Fibroblast of skin of back (primary cell): ENCODE measurements at places on chromosomes 16 and 17.

DNA sequence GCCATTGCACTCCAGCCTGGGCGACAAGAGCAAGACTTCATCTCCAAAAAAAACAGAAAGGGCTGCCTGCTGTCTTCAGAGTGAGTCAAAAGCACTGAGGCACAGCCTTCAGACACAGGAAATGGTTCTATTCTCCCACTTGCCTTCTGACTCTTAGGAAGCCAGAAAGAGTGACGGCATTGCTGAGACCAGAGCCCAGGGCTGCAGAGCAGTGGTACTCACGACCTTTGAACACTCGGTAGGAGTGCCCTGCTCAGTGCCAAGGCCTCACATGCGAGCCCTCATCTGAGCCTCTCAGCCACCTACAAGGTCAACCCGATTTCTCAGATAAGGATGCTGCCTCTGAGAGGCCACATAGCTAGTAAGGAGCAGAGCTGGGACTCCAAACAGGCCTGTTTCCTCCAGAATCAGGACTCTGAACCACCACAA lies 3.5 kb upstream of the ITGAE start:
- no peak for DNase-seq

GRCh38 chr17:49168706-49169105 lies 36.1 kb downstream of the B4GALNT2 start:
- no peak for DNase-seq

DNA sequence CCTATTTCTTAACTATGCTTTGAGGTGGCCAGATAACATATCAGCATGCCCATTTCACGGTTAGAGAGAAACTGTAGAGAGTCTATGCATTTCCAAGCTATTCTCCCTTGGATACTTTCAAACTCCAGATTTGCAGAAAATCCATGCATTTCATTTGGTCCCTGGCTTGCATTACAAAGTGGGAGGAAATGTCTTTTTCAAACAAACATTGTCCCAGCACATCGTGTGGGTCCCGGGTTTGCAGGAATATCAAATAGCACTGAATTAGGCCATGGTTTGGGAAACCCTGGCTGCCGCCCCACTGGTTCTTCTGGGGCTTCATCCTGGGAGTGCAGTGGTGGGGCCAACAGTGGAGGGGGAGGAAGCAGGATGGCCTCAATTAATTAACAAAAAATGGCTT lies 171.9 kb downstream of the IRX5 start:
- no peak for DNase-seq

- DNase-seq: no peak
Observed at GRCh38 chr16:55333684-55334083, 9.7 kb downstream of the IRX6 start.

DNA sequence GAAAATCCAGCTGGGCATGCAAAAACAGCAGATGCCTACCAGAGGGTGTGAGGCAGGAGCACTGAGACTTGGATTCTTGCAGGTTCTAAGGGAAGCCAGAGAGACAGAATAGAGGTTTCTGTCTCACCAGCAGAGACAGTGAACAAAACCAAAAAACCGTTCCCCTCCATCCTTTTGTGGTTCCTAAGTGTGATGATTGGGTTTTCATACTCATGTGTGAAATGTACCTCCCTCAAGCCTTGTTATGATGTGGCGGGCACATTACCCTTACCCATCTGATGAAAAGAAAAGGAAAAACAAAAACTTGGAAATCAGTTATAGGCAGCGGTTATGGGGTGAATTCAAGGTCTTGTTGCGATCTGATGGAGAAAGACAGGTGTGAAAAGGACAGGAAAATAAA lies 172.6 kb upstream of the CDH13 start:
- no peak for DNase-seq

DNA sequence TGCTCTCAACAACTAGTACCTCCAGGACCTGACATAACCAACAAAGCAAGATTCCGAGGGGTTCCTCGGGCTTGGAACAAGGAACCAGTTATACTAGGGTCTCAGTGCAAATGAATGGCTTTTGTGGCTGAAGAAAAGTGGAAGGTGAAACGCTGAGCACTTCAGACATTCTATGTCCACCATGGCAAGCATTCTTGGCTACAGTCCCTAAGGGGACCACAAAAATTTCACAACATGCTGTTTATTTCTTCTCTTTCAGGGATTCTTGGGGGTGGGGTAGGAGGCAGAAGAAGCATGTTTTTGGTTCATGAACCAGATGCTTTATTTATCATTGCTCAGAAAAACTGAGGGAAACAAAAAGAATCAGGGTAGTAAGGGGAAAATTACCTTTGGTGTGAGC lies 479.9 kb upstream of the CDH11 start:
- DNase-seq: peak; percentile 19

- DNase-seq: peak; percentile 92
Observed at GRCh38 chr17:77285594-77286390, 145.0 kb downstream of the SEC14L1 start.

- DNase-seq: no peak
Observed at GRCh38 chr17:55859301-55859795, 108.5 kb downstream of the PCTP start.

GRCh38 chr17:62572888-62573401 lies 54.5 kb upstream of the MRC2 start:
- peak; percentile 56 for DNase-seq

- no peak for DNase-seq
Observed at GRCh38 chr17:67482764-67483163, 105.7 kb downstream of the PITPNC1 start.

GRCh38 chr16:87560428-87561199 lies 41.7 kb upstream of the JPH3 start:
- DNase-seq: no peak
